CD4-positive, alpha-beta T cell treated with Interleukin-10 for 1 hour (primary cell): ENCODE measurements at places on chromosomes 3 and 15.
A peak's percentile ranks its signal among the peaks of the same experiment; 100 is the strongest.

- DNase-seq: no peak
Observed at GRCh38 chr3:25468866-25469319, 40.8 kb downstream of the RARB start.

- no peak for DNase-seq
Observed at GRCh38 chr3:167102071-167102470, 278.0 kb downstream of the ZBBX start.

DNA sequence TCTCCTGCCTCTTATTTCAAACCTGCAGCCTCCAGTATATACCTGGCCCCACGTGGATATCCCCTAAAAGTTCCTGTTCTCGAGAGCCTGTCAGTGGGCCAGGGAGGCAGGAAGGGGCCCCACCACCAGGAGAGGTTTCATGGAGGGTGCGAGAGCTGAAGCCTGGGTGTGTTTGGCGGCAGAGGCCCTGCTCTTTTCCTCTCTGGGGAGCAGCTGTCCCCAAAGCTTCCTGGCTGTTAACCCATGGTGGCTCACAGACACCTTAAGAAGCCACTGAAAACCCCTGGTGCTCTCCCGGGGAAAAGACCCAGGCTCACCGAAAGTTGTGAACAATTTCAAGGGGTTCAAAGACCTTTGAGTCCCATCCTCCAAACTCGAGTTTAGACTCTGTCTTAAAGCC, 1.1 kb downstream of the PRRT3 start:
- DNase-seq: no peak

DNA sequence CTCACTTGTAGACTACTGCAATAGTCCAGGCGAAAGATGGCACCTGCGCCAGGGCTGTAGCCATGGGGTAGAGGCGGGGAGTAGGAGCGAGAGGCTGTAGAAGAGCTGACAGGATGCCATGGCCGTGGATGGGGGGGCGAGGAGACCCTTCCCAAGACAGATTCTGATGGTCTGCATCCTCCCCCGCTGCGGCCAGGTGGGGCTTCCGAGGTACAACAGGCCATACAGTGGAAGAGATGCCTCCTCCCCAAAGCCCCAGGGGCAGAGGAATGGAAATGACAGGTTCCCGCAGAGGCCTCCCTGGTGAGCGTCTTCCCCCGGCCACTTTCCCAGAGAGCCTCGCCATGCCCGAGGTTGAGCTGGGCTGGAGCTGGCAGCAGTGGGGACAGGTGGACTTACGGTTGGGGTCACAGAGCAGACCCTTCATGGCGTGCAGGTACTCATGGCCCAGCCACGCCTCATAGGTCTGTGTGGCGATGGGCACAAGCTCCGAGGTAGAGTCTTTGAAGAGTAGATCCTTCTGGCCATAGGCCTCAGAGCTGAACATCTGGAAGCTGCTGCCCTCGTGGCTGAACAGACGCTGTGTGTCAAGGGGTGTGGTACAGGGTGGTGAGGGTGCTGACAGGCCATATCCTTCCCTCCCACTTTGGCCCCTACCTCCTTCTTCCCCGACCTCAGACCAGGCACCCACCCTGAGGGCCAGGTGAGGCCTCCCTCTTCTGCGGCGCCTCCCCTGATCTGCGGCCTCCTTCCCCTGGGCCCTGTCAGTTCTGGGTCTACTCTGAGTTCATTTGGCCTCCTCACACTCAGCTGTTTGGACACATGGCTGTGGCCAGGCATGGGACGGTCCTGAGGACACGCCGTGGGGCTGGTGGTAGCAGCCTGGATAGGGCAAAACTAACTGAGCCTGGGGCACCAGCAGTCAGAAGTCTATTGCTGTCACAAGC, 13.6 kb downstream of the MELTF start:
- DNase-seq: no peak

DNA sequence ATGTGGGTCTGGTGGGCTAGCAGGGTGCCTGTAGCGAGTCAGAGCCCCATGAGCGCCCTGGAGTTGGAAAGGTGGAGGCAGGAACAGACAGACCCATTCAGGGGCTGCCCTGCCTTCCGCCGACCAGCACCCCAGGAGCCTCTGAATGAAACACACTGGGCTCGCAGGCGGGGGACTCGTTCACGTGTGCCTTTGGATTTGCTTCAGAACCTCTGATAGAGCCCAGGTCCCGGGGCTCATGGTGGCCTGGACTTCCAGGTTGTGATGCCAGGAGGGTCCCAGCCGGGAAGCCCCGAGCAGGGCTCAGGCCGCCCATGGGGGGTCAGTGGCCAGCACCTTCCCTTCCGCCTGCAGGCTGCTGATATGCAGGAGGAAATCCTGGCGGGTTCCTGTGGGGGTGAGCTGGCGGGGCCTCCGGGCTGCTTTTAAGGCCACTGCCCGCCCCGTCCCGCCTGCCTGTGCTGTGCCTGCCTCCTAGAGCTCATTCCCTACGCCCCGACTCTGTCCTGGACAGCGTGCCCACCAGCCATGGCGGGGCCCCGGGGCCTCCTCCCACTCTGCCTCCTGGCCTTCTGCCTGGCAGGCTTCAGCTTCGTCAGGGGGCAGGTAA, at the start of gene STAB1:
Gene STAB1 (plus strand): TSS at position 453 of the 610 bp plus-strand sequence. CDS start 76 bp downstream, at position 529.
- DNase-seq: no peak

DNA sequence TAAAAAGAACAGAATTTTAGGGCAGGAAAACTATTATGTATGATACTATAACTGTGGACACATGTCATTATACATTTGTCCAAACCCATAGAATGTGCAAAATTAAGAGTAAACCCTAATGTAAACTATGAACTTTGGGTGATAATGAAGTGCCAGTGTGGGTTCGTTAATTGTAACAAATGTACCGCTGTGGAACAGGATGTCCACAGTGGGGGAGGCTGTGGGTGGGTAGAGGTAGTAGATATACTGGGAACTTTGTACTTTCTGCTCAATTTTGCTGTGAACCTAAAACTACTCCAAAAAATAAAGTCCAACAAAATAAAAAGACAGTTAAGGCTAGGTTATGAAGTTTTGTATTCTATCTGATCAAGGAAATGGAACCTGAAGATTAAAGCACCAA, 24.8 kb downstream of the CD96 start:
- no peak for DNase-seq

DNA sequence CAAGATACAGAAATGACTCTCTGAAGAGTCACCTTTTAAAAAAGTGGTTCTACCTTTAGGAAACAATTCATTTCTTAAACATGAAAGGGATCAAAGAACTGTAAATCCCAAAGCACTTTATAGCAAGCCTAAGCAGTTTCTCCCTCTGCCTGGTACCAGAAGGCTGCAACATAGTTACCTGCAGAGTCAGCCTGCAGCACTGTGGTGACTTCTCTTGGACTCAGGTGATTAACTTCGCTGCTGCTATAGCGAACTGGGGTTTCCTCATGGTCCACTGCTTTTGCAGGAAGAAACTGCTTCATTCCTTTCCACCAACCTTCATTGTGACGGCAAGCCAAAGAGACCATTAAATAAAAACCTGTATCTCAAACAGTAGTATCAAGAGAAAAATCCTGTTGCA, 37.3 kb downstream of the ST3GAL6 start:
- no peak for DNase-seq

GRCh38 chr15:67813104-67813634, 12.1 kb upstream of the SKOR1 start:
- DNase-seq: no peak

- peak; percentile 17 for DNase-seq
Observed at GRCh38 chr15:31437686-31438085, 111.1 kb downstream of the KLF13 start.

- DNase-seq: no peak
Observed at GRCh38 chr15:97401195-97401594, 559.3 kb upstream of the ARRDC4 start.

DNA sequence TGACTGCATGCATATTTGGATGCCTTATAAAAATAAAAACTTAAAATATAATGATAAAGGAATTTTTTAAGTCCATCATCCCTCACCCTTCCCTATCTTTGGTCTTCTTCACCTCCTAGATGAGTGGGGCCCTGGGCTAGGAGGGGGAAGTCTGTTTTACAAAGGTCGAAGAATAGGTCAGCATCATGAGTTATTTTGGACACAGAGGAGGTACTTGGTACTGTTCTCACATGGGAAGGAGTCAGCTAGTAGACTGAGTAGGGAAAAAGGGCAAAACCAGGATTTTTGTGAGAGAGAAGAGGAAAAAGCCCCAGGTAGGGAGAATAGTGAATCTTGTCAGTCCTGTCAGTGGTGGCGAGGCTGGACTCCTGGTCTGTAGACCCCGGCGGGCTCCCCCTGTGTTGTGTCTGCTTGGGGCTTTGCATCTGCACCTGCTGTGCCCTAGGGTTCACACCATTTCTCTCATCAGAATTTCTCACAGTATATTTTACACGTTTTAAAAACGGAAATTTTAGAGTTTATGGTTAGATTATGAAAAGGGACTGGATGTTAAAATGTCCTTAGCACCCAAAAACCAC, 17.2 kb downstream of the GCSAM start:
- no peak for DNase-seq

DNA sequence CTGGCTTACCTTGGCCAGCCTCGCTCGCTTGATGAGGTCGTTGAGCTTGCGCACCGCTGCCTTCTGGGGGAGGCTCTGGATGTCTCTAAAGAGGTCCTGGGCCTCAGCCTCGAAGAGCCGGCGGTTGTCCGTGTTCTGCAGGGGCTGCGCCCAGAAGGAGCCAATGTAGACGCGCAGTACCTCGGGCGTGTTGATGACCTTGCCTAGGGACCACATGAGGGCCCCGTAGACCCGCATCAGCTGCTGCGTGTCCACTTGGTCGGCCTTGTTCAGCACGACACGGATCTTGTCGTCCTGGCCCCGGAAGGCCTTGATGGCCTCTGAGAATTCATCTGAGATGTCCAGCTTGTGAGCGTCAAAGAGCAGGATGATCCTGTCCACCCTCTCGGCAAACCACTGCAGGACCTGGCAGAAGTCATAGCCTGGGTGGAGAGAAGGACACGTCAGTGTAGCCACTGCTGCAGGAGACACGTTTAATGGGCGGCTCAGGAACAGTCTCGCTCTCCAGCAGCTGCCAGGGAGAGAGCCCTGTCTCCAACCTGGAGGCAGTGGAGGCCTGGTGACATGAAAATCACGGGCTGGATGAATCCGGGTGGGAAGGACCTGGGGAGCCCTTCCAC, 25.5 kb upstream of the SPTBN5 start:
- no peak for DNase-seq

DNA sequence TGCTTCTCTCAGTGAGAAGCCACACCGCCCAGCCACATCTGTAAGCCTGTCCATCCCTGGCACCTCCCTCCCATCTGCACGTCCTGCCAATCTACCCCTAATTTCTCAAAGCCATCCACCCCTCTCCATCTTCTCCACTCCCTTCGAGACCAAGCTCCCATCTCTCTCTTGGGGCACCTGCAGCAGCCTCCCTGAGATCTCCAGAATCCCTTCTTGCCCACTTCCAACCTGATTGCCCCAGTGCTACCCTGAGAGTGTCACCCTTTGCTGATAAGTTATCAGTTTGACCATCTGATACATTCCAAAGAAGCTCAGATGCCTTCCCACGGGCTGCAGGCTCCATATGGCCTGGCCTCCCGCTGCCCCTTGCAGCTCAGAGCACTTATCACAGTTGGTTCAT, 496.1 kb downstream of the SHQ1 start:
- no peak for DNase-seq

- no peak for DNase-seq
Observed at GRCh38 chr3:129345971-129346370, 67.3 kb downstream of the HMCES start.

DNA sequence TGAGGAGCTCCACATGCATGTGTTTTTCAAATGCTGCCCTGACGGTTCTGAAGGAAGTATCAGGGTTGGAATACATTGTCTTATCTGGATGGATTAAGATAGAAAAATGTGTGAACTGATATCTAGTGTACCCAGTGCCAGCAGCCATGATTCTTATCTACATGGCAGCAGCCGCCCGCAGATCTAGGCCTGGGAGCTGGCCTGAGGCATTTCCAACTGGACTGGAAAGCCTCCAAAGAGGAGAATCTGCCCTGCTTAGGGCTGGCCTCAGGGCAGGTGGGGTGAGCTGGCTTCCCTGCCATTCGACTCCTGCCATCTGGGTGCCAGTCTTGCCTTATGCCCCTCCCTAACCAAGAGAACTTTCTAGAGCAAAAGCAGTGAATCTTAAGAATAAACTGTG, 125.8 kb downstream of the SSR3 start:
- DNase-seq: no peak
